ENCODE measurements at places on chromosomes 1 and 21. TPM values are rescaled to one million over a fixed set of nuclear protein-coding genes. Genes with fewer than 3 reads are reported as not detected.

SYDE2 gene
- total RNA-seq: 8.6 TPM

RAB3B gene
- 7.9 TPM for total RNA-seq

ITGB2 gene
- total RNA-seq: 19.7 TPM

SPATA46 gene
- not detected for total RNA-seq

SHISA4 gene
- 21.0 TPM for total RNA-seq

CEP350 gene
- 78.9 TPM for total RNA-seq

C1orf115 gene
- total RNA-seq: 2.5 TPM

IQGAP3 gene
- total RNA-seq: 17.2 TPM

ATXN7L2 gene
- total RNA-seq: 1.6 TPM

NOS1AP gene
- 0.97 TPM for total RNA-seq
